ENCODE measurements at places on chromosomes 3 and 15.
A peak's percentile ranks its signal among the peaks of the same experiment; 100 is the strongest.

DNA sequence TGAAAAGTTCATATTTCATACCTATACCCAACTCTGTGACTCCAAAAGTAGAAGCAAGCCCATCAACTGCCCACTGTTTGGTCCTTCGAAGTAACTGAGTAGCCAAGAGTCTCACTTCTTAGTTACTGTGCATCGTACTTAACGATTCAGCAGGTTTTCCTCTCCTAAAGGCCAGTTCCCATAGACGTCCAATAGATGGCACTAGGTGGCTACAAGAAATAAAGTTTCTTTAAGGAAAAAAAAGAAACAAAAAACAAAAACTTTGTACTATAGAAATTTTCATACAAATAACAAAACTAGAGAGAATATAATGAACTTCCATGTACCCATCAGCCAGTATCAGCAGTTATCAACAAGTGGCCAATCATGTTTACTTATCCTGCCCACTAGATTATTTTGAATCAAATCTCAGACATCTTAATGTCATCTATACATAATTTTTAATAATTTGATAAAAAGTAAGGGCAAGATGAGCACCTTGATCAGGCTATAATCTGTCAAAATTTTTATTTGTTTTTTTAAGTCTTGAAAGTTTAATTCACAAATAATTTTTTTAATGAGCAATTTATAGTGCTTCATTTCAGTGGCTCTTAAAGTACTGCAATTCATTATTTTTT is 63.8 kb upstream of the ACP3 start:
- DNase-seq, result peak; percentile 44

GRCh38 chr3:187739094-187739560 is 6.1 kb downstream of the BCL6 start:
- DNase-seq, result no peak

DNA sequence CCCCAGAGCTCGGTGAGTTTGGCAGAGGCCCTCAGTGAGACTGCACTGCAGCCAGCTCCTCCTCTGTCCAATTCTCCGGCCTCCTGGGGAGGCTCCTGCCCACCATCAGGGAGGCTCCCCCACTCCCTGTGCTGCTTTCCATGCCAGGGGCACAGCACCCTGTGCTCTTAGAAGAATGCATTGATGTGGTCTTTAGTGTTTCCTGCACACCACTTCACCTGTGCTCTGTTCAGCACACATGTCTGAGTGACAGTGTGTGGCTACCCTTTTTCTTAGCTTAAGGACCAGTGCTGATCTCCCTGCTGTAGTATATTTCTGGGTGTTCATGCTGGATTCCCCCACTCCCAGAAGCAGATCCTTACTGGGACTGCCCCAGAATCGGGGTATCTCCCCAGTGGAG is 36.2 kb upstream of the PRR20G start:
- DNase-seq, result no peak

GRCh38 chr3:60445446-60445845 is 805.8 kb downstream of the FHIT start:
- no peak for DNase-seq

DNA sequence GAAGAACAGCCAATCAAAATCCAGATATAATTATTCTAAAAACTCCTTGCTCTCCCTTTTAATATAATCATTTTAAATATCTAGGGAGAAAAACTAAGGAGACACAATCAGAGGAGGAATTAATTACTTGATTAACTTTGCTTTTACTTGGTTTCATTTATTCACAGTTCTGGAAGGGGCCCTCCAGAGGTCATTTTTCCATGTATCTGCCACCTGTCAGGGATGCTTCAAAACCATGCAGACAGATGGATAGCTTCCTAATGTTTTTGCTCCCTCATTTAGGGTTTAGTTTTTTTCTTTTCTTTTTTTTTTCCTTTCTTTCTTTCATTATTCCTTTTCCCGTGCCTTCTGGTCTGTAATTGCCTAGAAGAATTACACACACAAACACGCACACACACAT is 438.1 kb upstream of the ARPP21 start:
- no peak for DNase-seq

DNA sequence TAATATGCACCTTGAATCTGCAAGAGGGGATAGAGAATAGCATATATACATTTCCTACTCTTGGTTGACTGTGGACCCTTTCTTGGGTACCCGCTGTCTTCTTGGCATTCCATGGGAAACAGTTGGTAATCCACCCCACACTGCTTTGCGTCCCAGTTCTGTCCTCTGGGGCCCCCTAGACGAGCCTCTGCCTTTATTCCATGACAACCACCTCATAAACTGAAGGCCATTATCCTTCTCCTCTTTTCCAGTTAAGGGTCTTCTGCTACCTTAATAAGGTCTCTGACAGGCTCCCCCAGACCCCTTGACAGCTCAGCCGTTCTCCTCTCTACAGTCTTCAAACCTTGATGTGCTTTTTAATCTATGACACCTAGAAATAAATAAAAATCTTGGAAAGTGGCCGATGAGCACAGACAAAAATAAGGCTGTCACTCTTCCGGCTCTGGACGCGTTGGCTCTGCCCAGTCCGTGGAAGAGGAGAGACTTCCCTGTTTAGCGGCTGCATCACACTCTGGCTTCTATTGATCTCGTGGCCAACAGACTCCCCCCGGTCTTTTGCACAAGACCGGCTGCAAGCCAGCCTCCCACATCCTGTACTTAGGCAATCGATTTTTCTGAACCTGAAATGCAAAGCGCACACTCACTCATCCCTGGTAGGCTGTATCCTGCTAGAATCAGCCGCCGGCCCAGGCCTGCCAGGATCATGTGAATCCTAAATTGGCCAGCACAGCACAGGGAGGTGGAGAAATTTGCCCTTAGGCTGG is 251.0 kb upstream of the TLE3 start:
- DNase-seq, result no peak

DNA sequence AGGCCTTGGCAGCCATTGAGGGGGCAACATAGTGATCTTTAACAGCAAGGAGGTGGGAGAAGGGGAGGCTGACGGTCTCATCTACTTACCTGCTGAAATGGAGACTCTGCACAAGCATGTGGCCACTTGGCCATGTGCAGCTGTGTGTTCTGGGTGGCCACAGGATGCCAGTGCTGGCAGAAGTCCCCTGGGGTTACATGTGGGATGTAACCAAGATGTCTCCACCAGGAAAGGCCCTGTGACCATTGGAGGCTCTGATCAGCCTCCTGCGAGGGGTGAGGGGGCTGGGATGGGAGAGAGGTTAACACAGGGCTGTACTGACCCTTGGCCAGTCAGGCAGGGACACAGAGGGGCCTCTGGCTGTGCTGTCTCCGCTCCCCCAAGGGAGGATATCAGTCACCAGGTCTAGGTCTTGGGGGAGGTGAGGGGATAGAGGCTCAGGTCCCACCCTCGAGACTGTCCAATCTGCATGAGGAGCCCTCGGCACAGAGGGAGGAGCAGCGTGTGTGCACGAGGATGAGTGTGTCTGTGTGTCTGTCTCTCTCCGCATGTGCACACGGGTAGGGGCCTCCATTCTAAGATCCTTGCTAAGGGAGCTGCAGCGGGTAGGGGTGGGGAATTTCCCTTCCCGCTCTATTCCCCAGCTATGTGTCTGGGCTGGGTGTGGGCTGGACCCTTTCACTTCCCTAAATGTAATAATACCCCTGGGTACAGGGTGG is 19.5 kb downstream of the PRKCD start:
- DNase-seq, result no peak

- no peak for DNase-seq
These were observed 2.3 kb downstream of the SQOR start for GRCh38 chr15:45637141-45637540.
